ELR (cell line): ENCODE measurements at places on chromosomes 2 and 18.
A peak's percentile ranks its signal among the peaks of the same experiment; 100 is the strongest.

DNA sequence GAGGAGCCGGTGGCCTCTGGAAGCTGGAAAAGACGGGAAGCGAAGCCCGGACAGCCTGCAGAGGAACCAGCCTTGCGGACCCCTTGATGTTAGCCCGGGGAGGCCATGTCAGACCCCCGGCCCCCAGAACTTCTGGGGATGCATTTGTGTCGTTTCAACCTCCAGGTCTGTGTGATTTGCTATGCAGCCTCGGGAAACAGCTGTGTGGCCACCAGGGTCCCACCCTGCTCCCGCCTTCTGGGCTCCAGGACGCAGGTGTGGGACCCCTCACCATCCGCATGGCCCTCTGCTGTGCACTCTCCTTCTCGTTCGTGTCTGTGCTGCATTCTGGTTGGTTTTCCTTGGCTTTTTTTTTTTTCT, 13.3 kb downstream of the NEU4 start:
- no peak for DNase-seq

- no peak for DNase-seq
Observed at GRCh38 chr2:39922679-39923405, 143.8 kb upstream of the THUMPD2 start.

DNA sequence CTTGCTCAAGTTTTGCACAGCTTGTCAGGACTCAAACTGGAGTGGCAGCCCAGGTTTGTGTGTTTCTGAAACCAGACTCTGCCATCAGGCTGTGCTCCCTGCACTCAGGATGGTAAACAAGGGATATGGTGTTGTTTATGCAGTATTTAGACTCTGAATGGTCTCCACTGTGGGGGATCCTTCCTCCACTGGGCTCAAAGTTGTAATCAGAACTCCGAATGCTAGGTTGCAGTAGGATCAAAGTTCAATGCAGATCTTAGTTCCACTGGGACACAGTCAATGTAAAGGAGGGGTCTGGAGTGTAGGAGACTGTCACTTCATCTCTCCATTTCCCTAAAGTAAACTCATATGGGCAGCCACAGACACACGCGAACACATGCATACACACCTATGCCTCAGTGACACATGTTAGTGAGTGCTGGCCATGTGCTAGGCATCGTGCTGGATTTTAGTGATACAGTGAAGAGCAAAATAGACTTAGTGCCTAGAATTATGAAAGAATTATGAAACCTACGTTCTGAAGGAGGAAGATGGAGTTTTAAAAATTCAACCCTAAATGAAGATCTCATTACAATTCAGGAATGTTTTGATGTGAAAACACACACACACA, 6.1 kb downstream of the IL18R1 start:
- no peak for DNase-seq

GRCh38 chr2:240564561-240565332, 3.5 kb upstream of the RNPEPL1 start:
- peak; percentile 50 for DNase-seq

- DNase-seq: peak; percentile 55
Observed at GRCh38 chr2:182618672-182619079, 97.4 kb upstream of the DNAJC10 start.

GRCh38 chr2:140338795-140339194, 1558.6 kb upstream of the NXPH2 start:
- no peak for DNase-seq

- no peak for DNase-seq
Observed at GRCh38 chr2:241794250-241794823, 14.7 kb upstream of the NEU4 start.

DNA sequence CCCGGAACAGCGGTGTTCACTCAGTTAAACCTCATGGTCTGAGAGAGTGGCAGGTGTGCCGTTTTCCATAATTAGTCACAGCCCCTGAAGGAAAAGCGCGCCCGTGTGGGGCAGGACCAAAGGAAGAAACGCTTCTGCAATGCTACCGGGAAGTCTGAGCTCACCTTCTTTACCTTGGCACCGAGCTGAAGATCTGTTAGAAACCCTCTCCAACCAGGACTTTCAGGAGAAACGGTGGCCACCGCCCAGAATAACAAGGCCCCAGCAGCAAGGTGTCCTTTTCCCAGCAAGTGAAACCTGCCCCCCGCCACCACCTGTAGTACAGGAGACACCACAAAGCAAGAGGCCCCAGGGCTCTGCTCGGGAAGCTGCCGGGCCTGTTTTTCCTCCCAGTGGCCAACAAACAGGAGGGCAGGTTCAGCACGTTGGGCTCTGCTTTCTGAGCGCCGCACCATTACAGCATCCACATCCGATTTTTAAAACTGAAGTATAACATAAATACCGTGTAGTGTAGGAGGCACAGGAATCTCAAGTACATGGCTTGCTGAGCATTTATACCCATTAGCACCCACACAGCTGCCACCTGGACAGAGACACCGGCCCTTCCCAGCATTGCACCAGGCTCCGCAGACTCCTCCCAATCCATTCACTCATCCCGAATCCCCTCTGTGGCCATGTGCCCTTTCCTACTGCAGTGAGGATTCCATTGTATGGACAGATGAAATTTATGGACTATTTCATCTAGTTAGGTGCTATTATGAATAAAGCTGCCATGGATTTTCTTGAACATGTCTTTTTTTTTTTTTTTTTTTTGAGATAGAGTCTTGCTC, 121.8 kb upstream of the RIOK3 start:
- DNase-seq: no peak

GRCh38 chr2:32277363-32277673, 386 bp upstream of the YIPF4 start:
- DNase-seq: no peak

GRCh38 chr2:127348426-127349000, 39.3 kb downstream of the MAP3K2 start:
- DNase-seq: peak; percentile 6

GRCh38 chr2:75646090-75646582, 447 bp upstream of the MRPL19 start:
- no peak for DNase-seq

DNA sequence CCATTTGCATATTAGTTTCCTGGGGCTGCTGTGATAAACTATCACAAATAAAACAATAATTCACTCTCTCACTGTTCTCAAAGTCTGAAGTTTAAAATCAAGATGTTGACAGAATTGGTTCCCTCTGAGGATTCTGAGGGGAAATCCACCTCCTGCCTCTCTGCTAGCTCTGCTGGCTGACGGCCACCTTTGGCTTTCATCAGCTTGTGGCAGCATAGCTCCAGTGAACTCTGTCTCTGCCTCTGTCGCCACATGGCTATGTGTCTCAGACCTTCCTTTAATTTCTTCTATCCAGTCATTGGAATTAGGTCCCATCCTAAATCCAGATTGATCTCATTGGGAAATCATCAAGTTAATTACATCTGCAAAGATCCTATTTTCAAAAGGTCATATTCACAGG, 38.9 kb upstream of the TRIM43 start:
- no peak for DNase-seq

- DNase-seq: no peak
Observed at GRCh38 chr2:42055573-42056514, 8.0 kb downstream of the PKDCC start.

DNA sequence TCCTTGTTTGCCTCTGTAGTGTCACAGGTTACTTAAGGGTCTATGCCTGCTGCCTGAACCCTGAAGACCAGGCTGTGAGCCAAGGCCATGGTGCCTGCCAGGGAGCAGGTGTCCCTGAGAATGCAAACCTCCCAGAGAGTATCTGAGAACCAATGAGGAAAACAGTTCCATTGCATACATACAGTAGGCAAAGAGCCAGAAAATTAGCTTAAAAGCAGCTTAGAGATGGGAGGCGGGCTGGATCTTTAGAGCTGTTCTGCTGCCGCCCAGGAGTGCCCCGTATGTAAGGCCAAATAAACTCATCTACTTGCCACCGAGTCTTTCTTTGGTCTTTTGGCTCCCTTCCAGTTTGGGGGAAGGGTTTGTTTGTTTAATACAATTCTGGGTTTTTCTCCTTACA, 327.9 kb downstream of the CLIP4 start:
- no peak for DNase-seq

- no peak for DNase-seq
Observed at GRCh38 chr2:52428224-52428623, 1339.4 kb upstream of the CHAC2 start.

DNA sequence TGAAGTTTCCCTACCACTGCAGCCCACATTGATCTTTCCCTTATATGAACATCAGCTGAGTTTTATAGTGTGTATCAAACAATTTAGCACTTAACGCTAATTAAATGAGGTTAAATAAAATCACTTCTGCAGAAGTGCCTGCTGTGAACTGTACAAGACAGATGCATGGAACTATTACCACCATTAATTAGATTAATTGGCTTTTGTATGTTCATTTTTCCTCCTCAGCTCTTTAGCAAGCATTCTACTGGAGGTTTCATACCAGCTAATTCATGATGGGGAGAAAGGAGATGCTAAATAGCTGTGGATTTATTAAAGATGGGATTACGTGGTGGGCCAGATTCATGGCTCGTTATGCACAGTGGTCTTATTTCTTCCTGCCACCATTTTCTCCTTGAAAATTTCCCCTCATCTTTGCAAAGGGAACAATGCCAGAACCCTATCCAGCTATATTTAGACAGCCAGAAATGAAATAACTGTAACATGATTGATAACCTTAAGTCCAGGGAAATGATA, 96.7 kb downstream of the CNTNAP5 start:
- no peak for DNase-seq

GRCh38 chr2:230981704-230982103, 14.2 kb upstream of the SPATA3 start:
- DNase-seq: no peak

DNA sequence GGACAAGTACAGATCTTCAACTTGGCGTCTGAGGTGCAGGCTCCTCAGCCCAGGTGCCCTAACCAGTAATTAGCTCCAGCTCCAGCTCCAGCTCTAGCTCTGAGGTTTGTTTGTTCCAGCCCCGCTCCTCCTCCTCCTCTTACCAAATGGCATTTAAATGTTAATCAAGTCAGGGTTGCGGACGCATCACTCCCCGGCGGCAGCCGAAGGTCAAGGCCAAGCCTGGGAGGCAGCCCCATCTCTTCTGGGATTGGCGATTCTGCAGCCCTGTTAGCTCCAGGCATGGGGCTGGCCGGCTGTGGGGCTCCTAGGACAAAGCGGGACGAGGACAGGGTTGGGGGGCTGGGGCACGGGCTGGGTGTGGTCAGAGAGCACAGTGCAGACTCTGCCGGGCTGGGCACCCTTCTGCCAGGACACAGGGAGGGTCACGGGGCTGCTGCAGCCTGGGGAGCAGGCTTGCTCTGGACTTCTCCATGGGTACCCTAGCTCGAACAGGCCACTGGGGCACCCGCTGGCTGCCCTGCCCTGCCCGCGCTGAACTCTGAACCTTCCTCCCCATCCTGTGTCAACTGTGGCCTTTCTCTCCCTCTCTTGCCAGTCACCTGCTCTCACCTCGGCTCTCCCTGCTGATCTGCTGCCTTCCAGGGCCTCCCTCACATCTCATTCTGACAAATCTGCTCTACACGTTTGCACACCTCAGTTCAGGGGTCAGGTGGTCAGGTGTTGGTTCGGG, 203.3 kb downstream of the CELF4 start:
- no peak for DNase-seq

GRCh38 chr18:50880119-50880465, 1.2 kb downstream of the ME2 start:
- DNase-seq: peak; percentile 23

- DNase-seq: no peak
Observed at GRCh38 chr2:122023059-122023864, 267.8 kb downstream of the TSN start.

- no peak for DNase-seq
Observed at GRCh38 chr2:224934526-224935188, 107.6 kb downstream of the DOCK10 start.

- peak; percentile 13 for DNase-seq
Observed at GRCh38 chr18:48201337-48202005, 207.7 kb downstream of the ZBTB7C start.

GRCh38 chr2:192278701-192279100, 84.0 kb upstream of the TMEFF2 start:
- no peak for DNase-seq

DNA sequence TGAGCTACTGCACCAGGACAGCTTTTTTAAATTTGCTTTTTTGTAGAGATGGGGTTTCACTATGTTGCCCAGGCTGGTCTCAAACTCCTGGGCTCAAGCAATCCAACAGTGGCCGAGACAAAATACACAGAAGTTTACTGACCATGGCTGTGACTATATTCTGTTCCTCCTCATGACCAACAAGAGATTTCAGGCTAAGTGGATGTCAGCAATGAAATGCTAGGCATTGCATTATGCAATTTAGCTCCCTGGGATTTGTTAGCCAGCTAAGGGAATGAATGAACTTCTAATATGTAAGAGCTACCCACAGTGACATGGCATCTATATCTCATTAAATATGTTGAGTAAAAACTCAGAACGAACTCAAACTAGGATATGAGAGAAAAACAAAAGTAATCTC, 81.9 kb upstream of the MBOAT2 start:
- DNase-seq: no peak

- no peak for DNase-seq
Observed at GRCh38 chr2:51251356-51251755, 219.4 kb upstream of the NRXN1 start.
